Epithelial cell of prostate (primary cell): ENCODE measurements at places on chromosomes 2 and 18.

- DNase-seq, result peak; percentile 6
Measured at GRCh38 chr2:212330263-212330662, 208.3 kb downstream of the ERBB4 start.

DNA sequence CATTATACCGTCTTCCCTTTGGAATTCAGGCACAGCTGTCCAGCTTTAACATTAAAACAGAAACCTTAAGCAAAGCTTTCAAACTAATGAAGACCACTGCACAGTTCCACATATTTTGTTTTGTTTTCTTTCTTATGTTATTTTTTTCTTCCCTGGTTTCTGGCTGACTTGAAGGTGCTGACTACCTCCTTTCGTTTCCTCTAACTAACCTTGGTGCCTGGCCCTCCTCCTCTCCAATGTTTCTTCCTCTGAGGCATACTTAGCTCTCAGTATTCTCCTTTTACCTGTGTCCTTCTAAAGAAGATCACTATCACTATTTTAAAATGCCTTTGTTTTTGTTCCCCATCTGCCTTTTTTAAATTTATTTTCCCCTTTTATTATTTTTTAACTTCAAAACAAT is 433.3 kb upstream of the SPHKAP start:
- no peak for DNase-seq

GRCh38 chr18:80075940-80076339 is 33.1 kb upstream of the ADNP2 start:
- no peak for DNase-seq

DNA sequence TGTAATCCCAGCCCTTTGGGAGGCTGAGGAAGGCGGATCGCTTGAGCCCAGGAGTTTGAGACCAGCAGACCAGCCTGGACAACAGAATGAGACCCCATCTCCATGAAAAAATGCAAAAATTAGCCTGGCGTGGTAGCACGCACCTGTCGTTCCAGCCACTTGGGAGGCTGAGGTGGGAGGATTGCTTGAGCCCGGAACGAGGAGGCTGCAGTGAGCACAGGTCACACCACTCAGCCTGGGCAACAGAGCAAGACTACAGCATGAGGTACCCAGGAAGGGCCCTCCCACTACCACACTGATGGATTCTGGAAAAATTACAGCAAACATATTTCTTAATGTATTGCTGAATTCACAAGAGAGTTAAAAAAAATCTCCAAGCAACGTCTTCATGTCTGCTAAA is 56.3 kb upstream of the HPCAL1 start:
- no peak for DNase-seq

GRCh38 chr2:50455351-50455939 is 576.5 kb downstream of the NRXN1 start:
- DNase-seq, result no peak

- no peak for DNase-seq
Measured at GRCh38 chr18:57404345-57404744, 30.8 kb upstream of the ONECUT2 start.

GRCh38 chr2:226728996-226729395 is 70.6 kb downstream of the IRS1 start:
- no peak for DNase-seq

DNA sequence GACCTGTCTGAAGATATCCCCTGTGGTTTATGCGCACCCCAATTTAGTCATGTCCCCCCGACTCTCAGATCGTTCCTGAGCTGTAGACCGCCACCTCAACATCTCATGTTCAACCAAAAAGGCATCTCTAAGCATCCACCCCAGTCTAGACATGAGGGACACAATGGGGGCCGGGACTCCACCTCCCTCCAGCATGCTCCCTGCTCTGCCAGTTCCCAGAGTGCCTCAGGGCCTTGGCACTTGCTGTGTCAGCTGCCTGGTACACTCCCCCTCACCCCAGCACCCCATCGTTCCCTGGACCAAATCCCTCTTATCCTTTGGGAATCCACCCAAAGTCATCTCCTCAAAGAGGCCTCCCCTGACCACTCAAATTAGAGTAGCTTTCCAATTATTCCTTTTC is 22.2 kb downstream of the TNS1 start:
- DNase-seq, result no peak

GRCh38 chr2:208415897-208416296 is 9.3 kb downstream of the PTH2R start:
- no peak for DNase-seq

- DNase-seq, result no peak
Measured at GRCh38 chr2:198622986-198623730, 818.8 kb downstream of the PLCL1 start.
